ENCODE measurements at places on chromosomes 4 and X.

DNA sequence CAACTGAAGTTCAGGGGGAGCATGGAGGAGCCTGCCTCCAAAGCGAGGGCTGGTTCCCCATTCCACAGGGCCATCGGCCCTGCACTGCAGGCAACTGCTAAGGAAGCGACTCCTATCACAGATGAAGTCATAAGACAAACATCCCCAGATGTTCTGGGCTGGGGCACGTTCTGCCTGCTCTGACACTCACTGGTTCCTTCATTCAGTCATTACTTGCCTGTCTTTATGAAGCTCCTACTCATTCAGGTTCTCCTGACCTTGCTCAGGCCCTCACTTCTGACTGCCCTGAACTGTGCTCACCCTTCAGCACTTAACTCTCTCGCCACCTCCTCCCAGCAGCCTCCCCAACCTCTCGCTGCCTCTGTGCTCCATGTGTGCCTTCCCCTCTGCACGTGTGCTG lies 2.5 kb upstream of the SLC2A9 start:
- DNase-seq = no peak

GRCh38 chr4:145034727-145035211 lies 63.2 kb downstream of the ANAPC10 start:
- peak; percentile 90 for DNase-seq

- DNase-seq = no peak
Measured at GRCh38 chr4:86380181-86380724, 20.4 kb upstream of the MAPK10 start.

DNA sequence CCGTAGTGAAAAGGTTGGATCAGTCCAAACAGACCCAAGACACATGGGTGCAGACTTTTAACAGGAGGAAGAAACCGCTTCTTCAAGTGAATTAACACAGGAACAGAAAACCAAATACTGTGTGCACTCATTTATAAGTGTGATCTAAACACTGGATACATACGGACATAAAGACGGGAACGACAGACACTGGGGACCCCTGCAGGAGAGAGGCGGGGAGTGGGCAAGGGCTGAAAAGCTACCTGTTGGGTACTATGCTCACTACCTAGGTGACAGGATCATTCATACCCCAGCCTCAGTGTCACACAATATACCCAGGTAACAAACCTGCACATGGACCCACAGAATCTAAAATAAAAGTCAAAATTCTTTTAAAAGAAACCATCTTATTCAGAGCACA lies 326.0 kb upstream of the NOCT start:
- DNase-seq = no peak

- DNase-seq = peak; percentile 64
Measured at GRCh38 chr4:7761720-7762119, 177.9 kb downstream of the AFAP1 start.

DNA sequence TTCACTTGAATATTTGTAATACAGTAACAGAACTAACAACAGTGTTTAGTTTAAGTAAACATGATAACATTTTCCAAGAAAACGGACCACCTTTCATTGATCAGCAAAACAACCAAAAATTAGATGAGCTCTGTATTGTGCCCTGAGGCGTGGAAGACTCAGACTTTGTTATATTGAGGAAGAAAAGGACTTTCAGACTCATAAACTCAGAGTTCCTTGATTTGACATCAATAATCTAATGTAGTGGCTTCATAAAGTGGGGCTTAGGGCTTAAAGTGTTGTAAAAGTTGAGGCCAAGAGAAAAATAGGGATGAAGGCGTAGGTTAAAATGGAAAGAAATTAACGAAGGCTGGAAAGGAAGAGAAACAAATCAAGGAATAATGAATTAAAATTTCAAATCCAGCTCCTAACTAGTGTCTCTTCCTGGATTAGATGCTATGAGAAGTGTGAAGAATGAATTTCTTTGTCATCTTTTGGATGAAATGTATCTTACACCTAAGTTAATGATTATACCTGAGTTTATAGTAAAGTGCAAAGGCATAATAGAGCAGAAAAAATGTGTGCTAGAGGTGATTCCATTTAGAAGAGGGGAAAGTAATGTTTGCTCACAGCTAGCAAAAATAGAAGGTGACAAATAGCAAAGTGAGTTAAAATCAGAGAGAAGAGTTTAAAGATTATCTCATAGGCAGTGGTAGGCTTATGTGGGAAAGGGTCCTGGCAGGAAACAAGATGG lies 19.8 kb upstream of the GLRA2 start:
- DNase-seq = no peak

GRCh38 chr4:2470791-2471190 lies 1.9 kb downstream of the RNF4 start:
- no peak for DNase-seq

DNA sequence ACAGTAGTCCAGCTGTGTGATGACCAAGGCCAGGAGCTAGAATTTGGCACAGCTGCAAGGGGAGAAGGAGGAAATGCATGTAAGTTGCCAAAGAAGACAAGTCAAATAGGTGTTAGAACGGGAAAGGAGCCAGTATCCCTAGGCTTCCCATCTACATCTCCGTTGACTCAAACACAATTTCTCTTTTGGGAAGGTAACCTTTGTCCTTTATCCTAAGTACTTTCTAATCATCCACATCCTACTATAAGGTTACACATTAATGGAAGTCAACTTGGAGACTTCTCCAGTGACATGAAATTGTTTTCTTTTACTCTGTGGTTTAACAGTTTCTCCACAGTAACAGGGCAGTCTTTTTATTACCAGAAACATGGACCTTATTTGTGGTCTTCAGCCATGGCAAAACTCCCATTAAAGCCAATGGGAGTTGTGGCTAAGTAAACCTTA lies 620.0 kb downstream of the ANKRD50 start:
- DNase-seq = no peak

DNA sequence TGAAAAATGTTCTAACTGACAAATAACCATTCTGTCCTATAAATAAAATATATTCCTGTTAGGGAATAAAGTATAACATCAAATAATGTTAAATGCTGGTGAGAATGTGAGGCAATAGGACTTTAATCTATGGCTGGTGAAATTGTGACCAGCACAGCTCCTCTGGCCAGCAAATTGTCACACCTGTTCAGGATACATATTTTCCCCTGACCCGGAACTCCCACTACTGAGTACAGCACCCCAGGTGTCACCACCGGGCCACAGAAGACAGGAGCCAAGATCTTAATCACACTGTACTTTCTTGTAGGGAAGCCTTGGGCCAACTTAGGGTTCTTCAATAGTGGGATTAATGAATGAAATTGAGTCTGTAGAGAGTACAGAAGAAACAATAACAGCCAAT lies 33.2 kb downstream of the C4orf33 start:
- no peak for DNase-seq

DNA sequence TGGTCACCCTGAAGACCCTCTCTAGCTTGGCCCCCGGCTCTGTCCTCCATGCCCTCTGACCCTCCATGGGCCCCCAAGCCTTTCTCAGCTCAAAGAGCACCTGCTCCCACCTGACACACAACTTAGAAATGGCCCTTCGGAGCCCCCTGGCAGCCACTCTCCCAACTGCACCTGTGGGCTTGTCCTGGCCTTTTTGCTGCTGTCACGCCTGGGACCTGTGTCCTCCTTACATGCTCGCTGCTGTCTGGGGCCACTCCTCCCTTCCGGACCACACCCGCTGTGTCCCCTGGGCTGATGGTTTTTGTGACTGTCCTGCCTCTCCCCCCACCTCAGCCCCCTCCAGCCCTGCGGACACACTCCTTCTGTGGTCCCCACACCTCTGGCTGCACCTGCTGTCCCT lies 106.2 kb upstream of the AFAP1 start:
- no peak for DNase-seq

DNA sequence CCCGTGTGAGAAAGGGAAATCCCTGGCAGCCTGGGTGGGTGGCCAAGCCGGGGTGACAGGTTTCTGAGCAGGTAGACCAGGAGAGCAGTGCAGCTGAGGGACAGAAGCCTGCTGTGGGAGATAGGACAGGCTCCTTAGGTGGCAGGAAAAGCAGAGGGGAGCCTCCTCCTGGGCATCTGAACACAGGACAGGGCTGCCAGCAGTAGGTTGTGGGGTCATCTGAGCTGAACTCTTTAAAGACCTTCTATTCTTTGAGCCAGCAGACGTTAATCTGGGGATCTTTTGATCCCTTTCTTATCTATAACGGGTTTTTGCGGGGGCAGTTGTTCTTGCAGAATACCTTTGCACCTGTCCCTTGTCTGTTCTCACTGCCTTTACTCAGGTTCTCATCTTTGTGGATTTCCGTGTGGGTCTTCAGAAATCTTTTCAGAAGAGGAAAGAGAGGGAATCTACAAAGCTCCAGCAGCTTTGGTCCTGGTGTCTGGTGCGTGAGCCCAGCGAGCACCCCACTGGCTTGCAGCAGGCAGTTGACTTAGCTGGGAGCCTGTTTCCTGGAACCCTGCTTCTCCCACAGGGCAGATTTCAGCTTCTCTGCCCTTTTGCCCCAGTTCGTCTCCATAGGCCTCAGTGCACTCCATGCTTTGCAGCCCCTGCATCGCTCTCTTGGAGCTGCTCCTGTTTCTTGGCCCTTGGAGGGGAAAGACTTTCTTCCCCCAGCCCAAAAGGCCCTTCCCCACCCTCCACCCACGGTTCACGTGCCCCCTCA lies 35.8 kb upstream of the TADA2B start:
- DNase-seq = no peak

DNA sequence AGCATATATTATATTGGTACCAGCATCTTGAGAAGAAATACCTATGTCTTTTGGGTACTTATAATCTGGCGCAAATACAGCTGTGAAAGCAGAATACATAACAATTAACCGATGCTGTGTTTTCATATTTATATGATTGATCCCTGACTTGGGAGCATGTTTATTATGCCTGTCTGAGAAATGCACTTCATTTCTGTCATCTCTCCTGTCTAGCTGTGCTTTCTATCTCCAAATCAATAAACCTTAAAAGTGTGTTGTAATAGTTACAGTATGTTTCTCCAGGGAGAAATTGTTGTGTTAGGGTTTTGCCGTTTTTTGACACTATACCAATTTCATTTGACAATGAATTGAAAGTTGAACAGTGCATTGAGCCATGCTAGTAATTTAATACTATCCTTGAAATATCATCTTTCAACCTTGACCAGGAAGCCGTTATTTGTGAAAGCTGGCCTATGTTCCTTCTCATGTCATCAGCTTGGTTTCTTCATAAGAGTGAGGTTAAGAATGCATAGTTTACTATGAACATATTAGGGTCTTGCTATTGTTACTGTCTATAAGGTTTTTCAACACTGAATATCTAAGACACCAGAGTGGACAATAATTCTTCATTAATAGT lies 206.2 kb upstream of the PCDH18 start:
- DNase-seq = no peak

DNA sequence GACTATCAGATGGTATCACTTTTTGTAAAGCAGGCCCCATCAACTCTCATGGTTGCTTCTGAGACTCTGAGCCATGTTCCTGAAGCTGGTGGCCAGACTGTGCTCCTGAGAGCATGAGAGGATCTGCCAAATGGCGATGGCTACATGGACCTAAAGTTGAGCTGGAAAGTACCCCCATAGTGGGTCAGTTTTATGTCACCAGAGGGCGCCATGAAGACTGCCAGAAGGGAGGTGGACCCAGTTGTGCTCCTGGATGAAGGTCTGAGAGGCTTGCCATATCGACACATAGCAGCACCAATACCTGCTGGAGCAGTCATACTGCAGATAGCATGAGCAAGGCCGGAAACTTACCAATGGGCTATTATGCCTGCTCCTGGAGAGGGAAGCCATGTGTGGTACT lies 105.7 kb downstream of the SLITRK2 start:
- DNase-seq = no peak

DNA sequence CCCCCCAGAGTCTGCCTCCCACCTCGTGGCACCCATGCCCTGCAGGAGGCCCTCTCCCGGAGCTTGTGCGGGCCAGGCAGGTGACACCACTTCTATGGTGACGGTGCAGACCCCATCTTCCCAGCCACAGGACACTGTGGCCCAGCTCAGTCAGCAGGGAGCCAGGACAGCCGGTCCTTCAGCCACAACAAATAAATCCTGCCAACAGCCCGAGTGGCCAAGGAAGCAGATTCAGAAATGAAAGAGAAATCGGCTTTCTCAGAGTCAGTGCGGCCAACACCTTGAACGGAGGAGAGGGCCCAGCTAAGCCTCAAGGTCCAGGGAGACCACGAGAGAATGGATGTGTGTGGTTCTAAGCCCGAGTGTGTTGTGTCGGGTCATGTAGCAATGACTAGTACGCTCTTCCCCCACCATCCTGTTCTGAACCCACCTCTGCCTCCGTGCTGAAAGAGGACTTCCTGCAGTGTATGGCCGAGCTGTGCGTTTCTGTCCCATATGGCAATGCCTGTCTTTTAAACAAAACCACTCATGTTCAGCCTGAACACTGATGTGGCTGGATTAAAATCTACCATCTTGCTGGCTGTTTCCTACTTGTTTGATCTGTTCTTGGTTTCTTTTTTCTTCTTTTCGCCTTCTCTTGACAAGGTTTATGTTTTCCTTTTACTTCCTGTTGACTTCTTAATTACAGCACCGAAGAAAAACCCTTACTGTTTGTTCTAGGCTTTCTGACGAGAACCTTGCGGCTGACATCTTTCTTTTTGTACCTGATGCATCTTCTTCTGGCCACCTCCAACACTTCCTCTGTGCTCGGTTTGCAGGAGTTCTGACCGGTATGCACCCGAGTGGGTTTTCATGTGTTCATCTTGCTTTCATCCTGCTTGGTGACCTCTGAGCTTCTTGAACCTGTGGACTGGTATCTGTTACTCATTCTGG lies 53.1 kb downstream of the GAK start:
- DNase-seq = no peak

DNA sequence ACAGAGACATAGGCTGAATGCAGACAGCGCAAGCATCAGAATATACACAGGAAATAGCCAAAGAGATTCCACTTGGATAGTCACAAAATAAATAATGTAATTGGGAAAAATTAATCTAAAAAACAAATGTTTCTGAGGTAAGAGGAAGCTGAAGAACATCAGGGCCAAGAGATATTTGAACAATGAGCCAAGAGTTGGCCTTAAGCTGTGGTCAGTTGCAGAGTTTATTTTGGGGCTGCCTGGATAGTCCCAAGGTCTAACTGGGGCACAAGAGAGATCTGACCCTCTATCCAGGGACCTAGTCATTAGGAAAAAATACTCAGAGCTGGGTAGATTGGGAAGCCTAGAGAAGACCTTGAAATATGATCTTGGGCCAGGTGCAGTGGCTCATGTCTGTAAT lies 31.3 kb upstream of the FGF16 start:
- DNase-seq = no peak

- DNase-seq = no peak
Measured at GRCh38 chr4:109016200-109016599, 253.3 kb upstream of the ETNPPL start.

DNA sequence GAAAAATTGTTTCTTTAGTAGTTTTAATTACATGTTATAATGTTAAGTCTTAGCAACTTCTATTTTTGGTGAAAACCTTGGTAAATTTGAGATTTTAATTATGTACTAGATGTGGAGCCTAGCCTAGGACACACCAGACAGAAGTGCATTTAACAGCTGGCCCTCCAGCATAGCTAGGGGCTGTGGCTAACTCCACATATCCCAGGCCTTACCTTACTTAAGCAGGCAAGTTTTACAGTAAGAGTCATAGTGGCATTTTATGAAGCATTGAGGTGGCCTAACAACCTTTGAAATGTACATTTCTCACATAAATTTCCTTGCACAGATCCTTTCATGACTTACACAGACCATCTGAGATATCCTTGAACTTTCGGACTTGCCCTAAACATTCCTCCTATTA lies 71.6 kb upstream of the C4orf54 start:
- no peak for DNase-seq

GRCh38 chr4:37876156-37876555 lies 14.7 kb upstream of the TBC1D1 start:
- no peak for DNase-seq

Data from mesenchymal stem cell (in vitro differentiated cells and primary cell).